Sigmoid colon (tissue), 7 donors: ENCODE measurements at places on chromosomes 12 and 14.

DNA sequence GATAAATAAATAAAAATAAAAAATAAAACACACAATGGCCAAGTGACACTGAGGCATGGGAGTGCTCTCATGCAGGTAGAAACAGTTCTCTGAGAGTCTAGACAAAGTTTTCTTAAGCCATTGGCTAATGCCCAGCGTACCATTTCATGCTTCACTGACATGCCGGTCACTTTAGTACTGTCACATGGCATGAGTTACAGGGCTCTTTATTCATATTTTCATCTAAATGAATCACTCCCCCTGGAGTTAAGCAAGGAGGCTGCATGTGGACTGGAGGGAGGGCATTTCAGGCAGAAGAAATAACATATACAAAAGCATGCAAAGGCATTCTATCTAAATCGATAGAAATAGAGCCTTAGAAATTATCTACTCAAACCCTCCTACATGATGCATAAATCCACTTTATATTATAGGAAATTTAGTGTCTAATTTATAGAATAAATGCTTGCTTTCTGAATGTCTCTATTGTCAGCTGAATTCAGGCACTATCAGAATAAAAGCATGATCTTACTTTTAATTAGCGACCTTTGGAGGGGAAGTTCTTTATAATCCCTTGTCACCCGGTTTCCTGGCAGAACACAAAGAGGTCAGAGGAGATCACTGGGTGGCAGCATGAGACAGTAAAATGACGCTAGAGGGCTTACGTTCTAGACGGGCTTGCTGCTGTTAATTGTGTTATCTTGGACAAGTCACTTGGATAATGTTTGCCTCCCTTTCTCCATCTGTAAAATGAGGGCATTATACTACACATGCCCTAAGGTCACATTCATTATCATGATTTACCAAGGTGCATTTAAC, 17.5 kb downstream of the DYRK4 start:
- H3K36me3 ChIP-seq = no peaks in the 10 kb centered on the region
- no peak overlapping the region for H3K27ac ChIP-seq
- DNase-seq = no peak
- no peak overlapping the region for H3K4me3 ChIP-seq
- no peaks in the 10 kb centered on the region for H3K4me1 ChIP-seq

DNA sequence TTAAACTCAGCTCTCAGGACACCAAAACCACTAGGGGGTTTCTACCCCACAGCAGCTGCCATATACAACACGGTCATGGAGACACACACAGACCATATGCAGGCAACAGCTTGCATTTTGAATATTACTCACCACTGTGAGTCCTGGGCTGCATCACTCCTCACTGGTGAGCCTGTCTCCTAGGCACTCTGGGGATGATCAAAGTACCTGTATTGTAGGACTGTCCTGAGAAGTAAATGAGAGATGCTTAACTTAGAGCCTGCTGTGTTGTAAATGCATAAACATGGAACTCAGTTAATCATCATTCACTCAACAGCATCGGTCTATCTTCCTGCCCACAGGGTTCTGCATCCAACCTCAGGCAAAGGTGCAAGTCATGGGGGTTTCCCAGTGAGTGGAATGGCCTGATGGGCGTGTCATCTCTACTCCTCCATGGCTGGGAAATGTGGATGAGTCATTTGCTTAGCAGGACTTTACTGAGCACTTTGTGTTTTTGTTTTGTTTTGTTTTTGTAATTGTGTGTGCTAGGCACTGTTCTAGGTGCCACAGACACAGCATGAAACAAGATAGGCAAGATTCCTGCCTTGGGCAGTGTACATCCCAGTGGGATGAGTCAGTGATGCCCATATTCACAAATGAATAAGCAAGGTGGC, 1141.2 kb upstream of the TMEM132C start:
- H3K36me3 ChIP-seq = no peaks in the 10 kb centered on the region
- H3K27ac ChIP-seq = no peak overlapping the region
- DNase-seq = no peak
- no peaks in the 10 kb centered on the region for H3K4me1 ChIP-seq

DNA sequence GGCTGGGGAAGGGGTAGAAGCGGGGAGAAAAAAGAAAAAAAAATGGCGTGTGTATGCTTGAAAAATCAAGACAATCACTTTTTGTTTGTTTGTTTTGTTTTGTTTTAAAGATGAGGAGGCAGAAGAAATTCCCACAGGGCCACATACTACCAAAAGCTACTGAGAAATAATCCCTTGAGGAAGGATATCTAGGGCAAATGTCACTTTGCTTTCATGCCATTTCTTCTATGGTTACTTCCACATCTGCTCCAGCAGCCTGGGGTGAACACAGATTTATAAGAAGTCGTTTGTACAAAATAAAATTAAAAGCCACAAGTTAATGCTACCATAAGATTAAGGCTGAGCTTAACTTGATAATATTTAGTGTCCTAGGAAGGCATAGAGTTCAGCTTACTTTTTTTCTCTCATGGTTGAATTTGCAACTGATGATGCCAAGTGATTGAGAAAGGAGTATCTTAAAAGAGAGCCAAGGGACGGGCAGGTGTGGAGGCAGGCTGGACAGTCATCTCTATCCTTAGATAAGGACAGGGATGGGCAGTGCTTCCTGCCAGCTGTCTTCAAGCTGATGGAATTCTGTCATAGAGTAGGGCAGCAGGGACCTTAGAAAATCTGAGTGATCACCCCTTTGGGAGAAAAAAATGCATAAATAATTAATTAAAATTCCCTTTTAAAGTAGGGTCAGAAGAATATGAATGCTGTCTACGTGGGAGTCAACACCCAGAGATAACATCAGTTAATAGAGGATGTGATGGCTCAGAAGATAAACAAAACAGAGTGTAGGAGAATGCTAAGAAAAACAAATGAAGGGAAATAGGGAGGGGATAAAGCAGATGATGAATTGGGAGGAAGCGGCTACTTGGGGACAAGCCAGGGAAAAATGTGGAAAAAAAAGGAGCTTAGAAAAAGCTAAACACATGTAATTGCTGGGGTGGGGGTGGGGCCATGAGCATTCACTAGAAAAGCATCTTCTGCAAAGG, 57.1 kb downstream of the DYRK2 start:
- no peaks in the 10 kb centered on the region for H3K36me3 ChIP-seq
- H3K27ac ChIP-seq = no peak overlapping the region
- H3K4me3 ChIP-seq = no peak overlapping the region
- no peaks in the 10 kb centered on the region for H3K27me3 ChIP-seq
- DNase-seq = no peak
- no peaks in the 10 kb centered on the region for H3K4me1 ChIP-seq

DNA sequence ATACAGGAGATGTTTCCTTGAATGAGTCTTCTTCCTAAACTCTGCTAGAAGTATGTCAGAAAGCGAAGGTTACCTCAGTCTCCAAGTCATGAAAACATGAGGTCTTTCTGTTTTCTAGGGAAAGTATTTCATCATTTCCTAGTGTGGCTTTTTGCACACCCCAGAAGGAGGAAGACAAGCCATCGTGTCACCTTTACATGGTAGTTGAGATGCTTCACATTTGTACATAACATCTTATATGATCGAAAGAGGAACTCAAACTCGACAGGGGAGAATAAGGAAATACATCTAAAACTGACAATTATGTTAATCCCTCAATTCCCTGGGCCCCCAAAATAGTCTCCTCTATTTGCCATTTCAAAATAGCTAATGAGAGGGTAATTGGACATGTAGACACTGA, 214.1 kb upstream of the PLEKHG7 start:
- no peak overlapping the region for H3K4me3 ChIP-seq
- no peak overlapping the region for H3K27ac ChIP-seq
- H3K4me1 ChIP-seq = no peaks in the 10 kb centered on the region
- DNase-seq = no peak
- no peaks in the 10 kb centered on the region for H3K36me3 ChIP-seq

DNA sequence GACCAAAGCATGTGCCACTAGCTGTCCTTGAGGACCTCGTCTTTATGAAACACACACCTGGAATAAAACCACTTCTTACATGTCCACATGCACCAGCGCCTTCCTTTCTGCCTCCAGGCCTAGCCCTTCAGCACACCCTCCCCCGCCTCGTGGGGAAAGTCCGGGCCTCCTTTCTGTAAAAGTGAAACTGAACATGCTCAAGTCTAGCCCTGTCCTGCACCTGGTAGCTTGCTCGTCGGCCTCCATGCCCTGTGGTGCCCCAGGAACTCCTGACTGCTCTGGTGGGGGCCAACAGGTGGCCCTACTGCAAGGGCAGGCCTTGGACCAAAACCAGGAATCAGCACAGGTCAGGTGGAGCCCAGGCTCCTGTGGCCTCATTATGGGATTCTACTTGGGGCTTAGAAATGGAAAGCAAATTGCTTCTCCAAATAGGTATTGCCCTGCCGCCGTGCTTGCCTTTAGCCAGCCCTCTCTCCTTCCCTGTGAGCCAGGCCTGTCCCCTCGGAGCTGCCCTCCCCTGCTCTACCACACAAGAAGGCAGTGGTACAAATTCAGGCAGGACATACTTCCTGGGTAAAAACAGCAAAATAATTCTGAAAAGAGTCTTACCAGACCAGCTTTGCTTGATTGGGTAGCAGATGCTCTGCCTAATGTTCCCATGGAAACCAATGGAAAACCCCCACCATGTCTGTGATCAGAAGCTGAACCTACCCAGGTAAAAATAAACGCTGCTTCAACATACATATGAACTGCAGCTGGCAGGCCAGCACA, 43.5 kb downstream of the ERH start:
- no peaks in the 10 kb centered on the region for H3K36me3 ChIP-seq
- H3K4me1 ChIP-seq = peaks cover 21% of the 10 kb centered on the region
- DNase-seq = peak; percentile 57
- H3K27me3 ChIP-seq = no peaks in the 10 kb centered on the region

DNA sequence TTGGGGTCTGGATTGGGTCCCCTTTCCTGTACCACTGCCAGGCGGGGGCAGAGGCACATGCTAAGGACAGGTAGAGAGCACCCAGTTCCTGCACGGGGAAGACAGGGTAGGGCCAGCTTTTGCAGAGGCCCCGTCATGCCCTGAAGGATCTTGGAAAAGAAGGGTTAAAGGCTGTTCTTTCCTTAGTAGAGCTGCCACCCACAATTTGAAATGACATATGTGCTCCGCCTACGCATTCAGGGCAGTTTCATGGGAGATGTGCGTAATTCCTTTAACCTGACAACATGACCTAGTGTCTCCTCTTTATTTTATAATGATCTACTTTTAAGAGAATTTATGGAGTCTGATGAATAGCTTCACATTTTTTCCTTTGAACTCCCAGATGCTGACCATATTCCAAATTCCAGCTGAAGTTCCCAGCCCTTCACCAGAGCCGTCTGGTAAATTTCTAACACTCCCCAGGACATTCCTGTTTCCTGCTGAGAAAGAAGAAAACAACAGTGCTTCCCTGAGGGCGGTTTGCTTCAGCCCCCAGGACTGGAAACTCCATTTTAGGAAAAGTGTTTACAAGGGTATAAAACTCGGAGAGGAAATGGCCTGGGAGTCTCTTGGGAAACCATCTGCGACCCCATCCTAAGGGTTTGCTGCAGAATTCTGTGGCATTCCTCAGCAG, 58.9 kb upstream of the PLEKHG3 start:
- H3K27ac ChIP-seq = peak overlapping the region; percentile 59
- H3K27me3 ChIP-seq = no peaks in the 10 kb centered on the region

GRCh38 chr12:105704787-105705186, 374.3 kb downstream of the C12orf75 start:
- H3K4me1 ChIP-seq = no peaks in the 10 kb centered on the region
- no peak for DNase-seq
- H3K4me3 ChIP-seq = no peak overlapping the region
- H3K27me3 ChIP-seq = no peaks in the 10 kb centered on the region
